ENCODE measurements at places on chromosomes 1 and 21.

- no peak for DNase-seq
Measured at GRCh38 chr1:232599178-232600041, 30.5 kb downstream of the SIPA1L2 start.

DNA sequence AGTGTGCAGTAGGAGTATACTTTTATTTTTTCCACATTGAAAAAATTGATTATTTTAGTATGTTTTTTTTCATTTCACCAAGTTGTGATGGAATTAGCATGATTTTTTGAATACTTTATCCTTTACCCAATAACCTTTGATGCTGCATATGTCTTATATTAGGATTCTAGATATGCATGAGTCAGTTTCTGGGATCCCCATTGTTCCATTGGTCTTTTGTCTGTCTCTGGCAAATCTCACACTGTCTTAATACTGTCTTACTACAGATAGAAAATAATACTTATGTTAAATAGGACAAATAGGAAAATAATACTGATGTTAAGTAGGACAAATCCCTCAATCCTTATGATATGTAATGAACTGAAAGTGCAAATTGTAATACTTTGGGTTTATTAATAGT is 54.3 kb upstream of the ASB17 start:
- DNase-seq: no peak

DNA sequence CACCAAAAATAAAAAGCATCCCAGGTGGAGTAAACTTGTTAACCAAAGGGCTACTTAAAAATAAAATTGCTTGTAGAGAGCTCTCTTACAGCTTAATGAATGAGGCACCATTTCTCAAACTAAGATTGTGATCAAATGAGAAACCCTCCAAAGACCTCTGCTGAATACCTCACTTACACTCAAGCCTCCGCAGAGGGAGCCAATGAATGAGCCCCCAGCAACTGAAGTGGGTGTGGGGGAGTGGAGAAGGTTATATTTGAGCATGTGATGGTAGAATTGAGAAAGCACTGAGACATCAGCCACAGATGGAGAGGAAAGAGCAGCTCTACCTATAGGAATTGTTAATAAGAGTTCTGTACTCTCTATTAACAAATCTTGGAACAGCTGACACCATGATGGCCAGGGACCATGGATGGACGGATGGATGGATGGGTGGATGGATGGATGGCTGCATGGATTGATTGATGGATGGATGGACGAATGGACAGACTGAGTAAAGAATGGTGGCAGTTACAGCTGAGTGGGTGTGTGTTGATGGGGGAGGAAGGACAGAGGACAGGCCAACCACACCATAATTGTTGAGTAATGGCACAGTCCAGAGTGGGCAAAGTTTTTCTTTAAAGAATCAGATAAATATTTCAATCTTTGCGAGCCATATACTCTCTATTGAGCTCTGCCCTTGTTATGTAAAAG is 20.3 kb upstream of the TIAM1 start:
- no peak for DNase-seq

- peak; percentile 13 for DNase-seq
Measured at GRCh38 chr1:59903141-59903754, 23.3 kb downstream of the CYP2J2 start.

DNA sequence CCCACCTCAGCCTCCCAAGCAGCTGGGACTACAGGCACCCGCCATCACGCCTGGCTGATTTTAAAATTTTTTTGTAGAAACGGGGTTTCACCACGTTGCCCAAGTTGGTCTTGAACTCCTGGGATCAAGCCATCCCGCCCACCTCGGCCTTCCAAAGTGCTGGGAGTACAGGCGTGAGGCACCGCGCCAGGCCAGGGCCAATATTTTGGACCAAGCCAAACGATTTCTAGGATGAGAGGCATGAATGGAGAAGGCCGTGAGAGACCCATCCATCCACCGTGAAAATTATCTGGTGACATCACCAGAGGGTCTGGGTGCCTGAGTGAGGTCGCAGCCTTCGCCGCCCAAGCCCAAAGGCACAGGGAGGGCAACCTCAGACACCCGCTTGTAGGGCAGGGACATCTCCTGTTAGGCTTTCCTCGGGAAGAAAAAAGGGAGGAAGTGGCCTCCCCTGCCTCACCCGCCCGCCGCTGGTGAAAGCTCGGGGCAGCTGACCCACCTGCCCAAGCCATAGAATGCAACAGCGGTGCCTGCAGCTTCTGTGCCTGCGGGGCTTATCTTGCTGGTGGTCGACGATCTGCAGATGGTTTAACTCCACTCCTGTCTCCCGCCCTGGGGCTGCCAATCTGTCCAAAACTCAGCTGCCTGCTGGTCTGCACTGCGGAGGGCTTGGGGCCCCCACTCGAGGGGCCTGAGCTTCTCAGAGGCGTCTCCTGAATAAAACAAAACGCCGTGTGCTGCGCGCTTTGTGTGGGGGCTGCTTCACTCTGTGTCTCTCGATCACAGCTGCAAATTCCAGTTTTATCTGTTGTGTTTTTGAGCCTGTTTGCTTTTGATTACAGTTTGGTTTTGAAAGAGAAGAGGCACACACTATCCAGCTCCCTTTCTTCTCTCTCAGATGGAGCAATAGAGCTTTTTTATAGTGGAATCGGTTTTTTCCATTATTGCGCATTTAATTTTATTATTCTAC is 85.8 kb downstream of the MRPS6 start:
- DNase-seq: no peak

- no peak for DNase-seq
Measured at GRCh38 chr1:166032572-166033371, 134.0 kb downstream of the FAM78B start.

- DNase-seq: peak; percentile 63
Measured at GRCh38 chr1:64744492-64745180, at the start of gene RAVER2. Gene RAVER2 (plus strand): TSS chr1:64745075. CDS start chr1:64745173, 98 bp downstream.

DNA sequence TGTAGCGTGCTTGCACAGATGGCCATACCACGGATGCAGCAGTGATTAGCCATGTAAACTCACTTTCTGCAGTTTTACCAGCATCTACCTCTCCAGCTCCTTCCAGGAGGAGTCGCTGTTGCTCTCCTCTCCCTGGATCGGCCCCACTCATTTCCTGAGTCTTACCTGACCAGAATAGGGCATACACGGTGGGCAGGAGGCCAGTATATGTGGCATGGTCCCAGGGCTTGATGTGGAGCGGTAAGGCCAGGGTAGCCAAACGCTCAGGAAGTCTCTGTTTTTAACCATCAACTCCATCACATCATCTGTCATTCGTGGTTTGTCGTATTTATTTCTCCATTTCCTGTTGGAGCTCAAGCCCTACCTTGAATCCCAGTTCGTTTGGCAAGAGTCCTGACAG is 163.4 kb upstream of the USP24 start:
- peak; percentile 34 for DNase-seq

DNA sequence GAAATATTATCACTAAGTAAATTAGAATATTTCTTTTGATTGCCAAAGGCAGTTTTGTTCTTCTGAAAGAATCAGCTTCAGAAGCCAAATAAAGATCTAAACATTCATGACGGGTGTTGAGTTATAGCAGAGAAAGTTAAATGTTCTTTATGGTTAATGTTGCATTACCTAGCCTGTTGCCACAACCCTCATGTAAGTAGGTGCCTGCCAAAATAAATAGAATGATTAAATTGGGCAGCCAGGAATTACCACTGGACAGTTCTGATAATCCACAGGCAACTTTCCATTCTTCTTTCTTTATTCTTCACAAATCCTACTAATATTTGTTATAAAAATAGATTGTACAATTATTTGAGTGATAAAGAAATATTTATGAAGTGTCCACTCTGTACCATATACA is 217.9 kb upstream of the NRIP1 start:
- no peak for DNase-seq

DNA sequence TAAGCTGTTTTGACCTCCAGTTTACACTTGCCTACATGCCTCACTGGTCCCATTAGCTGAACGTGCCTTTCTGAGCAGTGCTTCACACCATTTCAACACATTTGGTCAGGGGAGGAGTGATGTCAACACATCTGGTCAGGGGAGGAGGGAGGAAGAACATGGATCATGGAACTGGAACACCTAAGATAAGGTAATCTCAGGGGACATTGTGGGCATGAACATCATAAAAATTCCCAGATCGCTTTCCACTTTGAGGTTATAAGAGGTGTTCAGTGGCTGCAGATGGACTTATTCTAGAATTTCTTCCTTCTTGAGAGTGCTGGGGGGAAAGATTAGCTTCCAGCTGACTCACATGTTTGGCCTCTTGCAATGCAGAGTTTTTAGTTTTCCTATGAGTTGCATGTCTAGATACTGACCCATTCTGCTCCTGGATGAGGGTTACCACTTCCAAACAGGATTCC is 2.0 kb downstream of the QSOX1 start:
- no peak for DNase-seq

DNA sequence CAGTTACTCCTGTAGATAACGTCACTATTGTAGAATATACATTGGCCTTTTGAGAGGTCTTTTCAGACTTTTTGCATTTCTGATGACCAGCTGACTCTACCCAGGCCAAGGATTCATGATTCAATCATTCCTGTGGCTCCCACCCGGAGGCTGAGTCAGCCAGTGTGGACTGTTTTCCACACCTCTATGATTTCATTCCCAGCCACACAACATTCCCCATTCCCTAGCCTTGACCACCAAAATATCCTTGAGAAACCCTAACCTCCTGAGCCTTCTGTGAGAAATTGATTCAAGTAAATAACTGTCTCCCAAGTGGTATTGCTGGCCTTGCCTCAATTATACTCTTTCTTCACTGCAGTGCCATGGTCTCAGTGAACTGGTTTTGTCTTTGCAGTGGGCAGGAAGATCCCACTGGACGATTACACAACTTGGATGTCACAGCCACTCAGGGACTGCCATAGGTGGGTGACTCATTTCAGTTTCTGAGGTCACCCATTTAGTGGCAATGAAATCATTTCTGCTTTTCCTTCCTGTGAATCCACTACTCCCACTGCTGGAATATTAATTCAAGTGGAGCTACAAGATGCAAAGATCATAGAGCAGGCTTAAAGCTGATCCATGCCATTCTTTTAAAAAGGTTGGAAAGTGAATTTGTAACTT is 518.6 kb upstream of the ZP4 start:
- DNase-seq: no peak

GRCh38 chr21:42781150-42781970 is 98.0 kb downstream of the WDR4 start:
- no peak for DNase-seq

- DNase-seq: no peak
Measured at GRCh38 chr1:53653631-53654030, 85.3 kb downstream of the GLIS1 start.

DNA sequence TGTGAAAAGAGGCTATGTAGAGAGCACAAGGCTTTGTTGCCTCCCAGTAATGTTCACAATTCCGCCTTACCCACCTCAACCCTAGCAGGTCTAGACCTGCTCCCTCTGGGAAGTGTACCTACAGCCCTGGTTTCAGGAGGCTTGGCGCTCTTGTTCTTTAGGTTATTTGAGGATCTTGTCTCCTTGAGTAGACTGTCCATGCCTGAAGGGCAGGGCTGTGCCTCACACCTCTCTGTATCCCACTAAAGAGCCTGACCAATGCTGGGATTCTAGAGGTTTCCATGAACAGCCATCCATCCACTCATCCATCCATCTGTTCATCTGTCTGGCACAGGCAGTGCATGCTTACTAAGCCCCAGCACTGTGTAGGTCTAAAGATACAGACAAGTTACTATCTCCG is 1.0 kb downstream of the RAB7B start:
- no peak for DNase-seq

- peak; percentile 55 for DNase-seq
Measured at GRCh38 chr1:156504438-156504813, 3.9 kb upstream of the MEF2D start.

DNA sequence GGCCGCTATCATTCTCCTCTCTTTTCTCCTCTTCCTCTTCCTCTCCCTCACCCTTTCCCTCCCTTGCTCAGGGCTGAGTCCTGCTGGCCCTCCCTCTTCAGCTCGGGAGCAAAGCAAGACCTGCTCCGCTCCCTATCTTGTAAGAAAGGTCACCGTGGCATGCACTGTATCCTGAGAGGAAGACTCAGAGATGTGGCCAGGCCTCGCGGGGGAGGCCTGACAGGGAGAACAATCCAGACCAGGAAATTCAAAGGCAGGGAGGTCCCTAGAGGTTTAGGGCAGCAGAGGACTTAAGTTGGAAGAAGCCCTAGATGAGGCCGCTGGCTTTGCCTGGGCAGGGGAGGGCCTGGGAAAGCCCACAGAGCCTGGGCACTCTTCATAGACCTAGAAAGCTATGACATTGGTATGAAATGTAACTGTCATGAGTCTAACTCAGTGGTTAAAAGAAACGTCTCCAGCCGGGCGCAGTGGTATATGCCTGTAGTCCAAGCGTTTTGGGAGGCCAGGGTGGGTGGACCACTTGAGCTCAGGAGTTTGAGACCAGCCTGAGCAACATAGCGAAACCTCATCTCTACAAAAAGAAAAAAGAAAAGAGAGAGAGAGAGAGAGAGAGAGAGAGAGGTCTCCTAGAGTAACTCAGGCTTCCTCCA is 14.6 kb upstream of the PTAFR start:
- DNase-seq: no peak

GRCh38 chr1:63032171-63032570 is 248.2 kb downstream of the ATG4C start:
- no peak for DNase-seq

- no peak for DNase-seq
Measured at GRCh38 chr1:61839679-61840078, 97.4 kb downstream of the PATJ start.

- DNase-seq: no peak
Measured at GRCh38 chr1:177569476-177569875, 398.7 kb downstream of the BRINP2 start.

GRCh38 chr1:68478662-68479061 is 18.2 kb downstream of the DEPDC1 start:
- DNase-seq: no peak

DNA sequence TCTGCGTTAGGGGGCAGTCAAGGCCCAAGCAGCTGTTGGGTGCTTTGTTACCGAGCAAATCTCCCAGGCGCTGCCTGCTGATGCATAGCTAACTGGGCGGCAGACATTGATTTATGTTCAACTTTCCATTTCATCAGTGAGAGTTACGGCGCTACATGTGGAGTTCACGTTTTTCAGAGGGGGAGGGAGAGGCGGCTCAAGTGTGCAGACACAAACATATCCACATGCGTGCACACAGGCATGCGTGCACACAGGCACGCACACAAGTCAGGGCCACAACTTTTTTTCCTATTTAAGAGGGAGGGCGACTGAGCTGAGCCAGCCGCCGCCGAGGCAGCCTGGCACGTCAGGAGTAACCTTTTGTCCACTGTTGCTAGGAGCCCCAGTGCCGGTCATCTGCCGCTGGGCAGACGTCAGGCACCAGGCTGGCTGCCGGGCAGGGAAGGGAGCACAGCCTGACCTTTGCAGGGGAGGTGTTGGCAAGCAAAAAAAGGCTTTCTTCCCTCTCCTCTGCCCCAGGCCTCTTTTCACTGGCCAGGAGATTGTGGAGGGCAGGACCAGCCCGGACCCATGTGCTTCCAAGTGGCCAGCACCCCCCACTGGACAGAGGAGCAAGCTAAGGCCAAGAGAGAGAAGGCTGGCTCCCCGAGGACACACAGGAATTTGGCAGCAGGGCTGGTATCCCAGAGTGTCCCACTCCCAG is 73.3 kb downstream of the MRPL37 start:
- no peak for DNase-seq

GRCh38 chr21:34914239-34914638 is 134.9 kb downstream of the RUNX1 start:
- DNase-seq: no peak

GRCh38 chr1:201758499-201759050 is 70.4 kb upstream of the IPO9 start:
- DNase-seq: no peak
